ENCODE measurements at places on chromosomes 13 and 19.

GRCh38 chr13:111341886-111342285 is 21.4 kb downstream of the TEX29 start:
- DNase-seq = no peak

GRCh38 chr19:34838753-34839431 is 65.9 kb upstream of the ZNF599 start:
- DNase-seq = peak; percentile 48

GRCh38 chr19:57675881-57676280 is 5.9 kb upstream of the ZNF551 start:
- no peak for DNase-seq

DNA sequence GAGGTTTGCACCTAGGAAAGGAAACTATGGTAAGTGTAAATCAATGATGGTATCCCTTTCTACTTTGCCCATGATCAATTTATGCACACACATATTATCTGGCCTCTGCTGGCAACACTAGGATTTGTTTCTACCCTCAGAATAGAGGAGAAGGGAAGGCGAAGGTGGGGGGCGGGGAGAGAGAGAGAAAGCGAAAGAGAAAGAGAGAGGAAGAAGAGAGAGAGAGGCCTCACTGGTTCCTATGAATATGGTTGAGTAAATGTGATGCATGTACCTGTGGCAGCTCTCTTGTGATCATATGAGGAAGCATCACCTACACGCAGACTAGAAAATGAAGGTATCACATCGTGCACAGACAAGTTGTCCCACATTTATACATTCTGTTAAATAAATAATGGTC is 882.0 kb upstream of the SLITRK6 start:
- DNase-seq = no peak

DNA sequence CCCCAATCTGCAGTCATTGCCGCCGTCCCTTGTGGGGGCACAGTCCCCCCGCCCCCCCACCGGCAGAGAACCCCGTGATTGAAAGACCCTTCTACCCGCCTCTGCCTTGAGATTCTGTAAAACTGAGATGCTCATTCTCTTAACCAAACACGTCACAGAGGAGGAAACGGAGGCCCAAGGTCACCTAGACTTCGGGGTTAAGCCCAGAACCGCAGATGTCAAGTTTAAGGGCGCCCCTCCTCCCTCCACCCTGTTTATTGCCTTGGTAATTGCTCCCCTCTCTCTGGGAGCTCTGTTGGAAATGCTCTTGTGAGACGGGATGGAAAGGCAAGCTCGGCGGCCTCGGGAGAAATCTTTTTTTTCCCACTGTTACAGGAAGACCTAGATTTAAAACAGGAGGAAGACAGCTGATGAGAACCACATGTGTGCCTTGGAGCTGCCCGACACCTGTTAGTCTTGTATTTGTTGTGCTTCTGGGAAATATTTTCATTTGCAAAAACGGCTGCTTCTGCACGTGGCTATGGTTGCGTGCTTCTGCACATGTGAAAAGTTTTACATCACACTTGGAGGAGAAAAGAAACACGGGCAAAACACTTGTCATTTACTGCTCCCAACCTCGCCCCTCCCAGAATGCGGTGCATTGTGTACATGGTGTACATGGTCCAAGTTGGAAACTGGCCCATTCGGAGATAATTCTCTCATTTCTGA is 1.1 kb upstream of the MED26 start:
- no peak for DNase-seq

- DNase-seq = peak; percentile 13
Measured at GRCh38 chr19:3506384-3507340, 551 bp downstream of the FZR1 start.

DNA sequence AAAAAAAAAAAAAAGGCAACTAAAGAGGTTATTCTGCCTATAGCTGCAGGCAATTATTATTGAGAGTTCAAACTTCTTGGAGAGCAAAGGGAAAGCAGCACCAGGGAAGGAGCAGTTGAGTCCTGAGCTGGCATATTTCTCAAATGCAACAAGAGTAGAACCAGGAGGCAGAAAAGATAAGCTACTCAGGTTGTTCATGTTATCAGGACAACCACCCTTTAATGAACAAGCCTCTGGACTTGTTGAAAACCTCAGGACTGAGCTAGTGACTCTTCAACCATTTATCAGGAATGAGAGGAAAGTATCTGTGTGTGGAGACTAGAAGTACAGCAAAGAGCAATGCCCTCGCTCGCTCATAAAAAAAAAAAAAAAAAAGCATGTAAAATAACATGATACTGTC is 183.0 kb downstream of the KCTD12 start:
- no peak for DNase-seq

DNA sequence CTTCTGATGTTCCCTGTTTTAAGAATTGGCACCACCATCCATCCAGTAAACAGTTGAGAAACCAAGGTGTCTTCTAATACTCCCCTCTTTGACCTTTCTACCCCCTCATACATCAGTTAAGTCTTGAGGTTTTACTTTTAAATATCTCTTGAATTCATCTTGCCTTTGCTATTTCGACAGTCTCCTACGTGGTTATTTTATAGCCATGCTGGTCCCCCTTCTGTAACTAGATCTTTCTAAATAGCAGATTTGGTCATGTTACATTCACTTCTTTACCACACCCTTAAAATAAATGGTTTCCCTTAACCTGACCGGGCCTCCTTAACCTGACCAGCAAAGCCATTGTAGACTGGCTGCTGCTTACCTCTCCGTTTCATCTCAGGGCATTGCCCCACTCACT is 5.4 kb downstream of the GPR180 start:
- DNase-seq = no peak

- DNase-seq = peak; percentile 10
Measured at GRCh38 chr19:10321874-10322835, 6.3 kb upstream of the FDX2 start.

GRCh38 chr13:62920159-62920558 is 1504.5 kb upstream of the PCDH20 start:
- no peak for DNase-seq

DNA sequence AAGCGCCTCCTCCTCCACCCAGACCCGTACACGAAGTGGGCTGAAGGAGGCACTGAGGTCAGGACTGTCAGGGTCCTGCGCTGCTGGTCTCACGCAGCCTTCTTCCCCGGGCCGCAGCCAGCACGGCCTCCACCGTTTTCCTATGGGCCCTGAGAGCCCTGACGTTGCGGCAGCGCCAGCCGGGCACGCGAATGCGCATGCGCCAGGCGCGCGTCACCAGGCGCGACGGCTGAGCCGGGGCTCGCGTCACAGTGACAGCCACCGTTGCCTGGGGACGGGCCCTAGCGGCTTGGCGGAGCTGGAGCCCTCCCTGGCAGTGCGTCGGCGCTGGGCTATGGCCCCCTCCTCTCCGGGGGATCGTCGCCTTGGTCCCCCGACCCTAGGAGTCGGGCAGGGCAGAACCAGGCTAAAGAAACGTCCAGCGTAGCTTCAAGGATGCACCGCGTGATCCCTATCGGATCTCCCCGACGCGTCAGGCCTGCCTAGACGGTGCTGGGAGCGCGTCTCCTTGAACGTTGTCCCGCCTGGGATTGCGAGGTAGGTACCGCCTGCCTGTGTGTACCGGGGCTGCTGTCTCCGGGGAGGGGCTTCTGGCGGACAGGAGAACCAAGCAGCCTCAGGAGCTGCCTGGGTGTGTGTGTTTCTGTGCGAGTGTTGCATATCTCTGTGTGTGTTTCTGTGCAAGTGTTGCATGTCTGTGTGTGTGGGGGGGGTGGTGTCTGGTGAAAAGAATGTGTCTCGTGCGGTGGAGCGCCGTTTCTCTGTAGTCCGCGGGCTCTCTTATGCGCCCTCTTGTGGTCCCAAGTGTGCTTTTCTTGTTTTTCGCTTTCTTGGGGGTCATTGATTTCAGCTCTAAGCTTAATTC is 43.2 kb downstream of the ZNF571 start:
- DNase-seq = peak; percentile 40

Measured in CD4-positive, alpha-beta T cell (primary cell).